ENCODE measurements at places on chromosomes 11 and 22.

DNA sequence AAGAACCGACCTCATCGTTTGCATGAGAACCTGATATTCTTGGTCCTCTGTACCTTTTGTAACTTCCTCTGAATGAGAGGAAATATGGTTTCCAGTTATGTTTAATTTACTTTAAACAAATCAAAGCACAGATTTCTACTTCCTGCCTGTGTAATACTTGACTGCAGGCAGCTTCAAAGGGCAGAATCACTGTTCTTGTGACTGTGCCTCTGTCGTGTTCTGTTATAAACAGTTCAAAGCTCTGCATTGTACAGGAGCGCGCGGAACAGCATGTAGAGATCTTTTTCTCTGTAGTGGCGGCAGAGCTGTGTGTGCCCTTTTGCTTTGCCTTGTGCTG, 73.2 kb upstream of the CLDN5 start:
- DNase-seq, result no peak

DNA sequence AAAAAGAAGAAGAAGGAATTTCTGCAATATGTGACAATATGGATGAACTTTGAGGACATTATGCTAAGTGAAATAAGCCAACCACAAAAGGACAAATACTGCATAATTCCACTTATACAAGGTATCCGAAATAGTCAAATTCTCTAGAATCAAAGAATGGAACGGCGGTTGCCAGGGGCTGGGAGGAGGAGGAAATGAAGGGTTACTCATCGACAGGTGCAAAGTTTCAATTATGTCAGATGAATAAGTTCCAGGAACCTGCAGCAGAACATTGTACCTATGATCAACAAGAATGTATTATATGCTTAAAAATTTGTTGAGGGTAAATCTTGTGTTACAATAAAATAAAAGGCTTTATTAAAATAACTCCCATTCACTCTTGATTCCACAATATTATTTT, 49.0 kb downstream of the SC5D start:
- DNase-seq, result no peak

- DNase-seq, result no peak
These were observed 1075.9 kb downstream of the BRD1 start for GRCh38 chr22:48751539-48752437.

DNA sequence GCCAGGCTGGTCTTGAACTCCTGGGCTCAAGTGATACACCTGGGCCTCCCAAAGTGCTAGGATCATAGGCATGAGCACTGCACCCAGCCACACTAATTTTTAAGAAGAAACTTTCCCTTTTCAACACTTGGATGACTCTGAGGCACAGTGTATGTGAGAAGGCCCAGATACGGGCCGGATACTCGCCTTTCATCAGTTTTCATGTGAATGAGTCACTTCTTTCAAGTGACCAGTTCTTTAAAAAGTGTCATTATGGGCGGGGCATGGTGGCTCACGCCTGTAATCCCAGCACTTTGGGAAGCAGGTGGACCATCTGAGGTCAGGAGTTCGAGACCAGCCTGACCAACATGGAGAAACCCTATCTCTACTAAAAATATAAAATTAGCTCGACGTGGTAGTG, 120.8 kb downstream of the CTTN start:
- DNase-seq, result no peak

DNA sequence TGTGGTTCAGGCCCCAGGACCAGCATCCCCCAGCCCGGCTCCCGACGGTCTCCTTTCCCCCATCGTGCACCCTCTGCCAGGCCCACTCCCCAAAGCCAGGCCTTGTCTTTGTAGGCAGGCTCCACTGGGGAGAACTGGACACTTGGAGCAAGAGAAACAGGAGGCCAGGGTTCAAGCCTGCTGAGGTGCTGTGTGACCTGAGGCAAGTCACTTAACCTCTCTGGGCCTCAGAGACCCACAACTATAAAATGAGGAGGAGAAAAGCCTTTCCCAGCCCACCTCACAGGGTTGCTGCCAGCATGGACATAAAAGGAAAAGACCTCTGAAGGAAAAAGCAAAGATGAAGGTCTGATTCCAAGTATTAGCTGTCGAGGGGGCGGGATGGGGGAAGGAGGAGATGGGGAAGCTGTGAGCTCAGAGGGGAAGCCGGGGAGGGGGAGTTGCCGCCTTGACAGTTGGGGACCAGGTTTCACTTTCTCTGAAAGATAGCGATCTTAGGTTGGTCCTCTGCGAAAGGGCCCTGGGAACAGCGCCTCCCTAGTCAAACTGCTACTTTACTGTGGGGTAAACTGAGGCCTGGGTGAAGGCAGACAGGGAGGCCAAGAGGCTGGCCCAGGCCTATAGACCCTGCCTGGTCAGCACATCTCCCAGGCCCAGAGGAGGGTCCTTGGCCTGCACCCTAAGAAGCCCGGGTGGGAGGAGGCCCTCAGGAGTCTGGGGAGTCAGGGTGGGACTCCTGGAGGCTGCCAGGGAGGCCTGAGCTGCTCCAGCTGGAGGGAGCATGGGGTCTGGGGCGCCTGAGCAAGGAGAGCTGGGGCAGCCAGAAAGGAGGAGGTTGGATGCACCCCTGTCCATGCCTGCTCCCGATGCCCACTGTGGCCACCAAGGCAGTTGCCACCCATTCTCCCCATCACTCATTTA, 991 bp upstream of the OSM start:
- no peak for DNase-seq

DNA sequence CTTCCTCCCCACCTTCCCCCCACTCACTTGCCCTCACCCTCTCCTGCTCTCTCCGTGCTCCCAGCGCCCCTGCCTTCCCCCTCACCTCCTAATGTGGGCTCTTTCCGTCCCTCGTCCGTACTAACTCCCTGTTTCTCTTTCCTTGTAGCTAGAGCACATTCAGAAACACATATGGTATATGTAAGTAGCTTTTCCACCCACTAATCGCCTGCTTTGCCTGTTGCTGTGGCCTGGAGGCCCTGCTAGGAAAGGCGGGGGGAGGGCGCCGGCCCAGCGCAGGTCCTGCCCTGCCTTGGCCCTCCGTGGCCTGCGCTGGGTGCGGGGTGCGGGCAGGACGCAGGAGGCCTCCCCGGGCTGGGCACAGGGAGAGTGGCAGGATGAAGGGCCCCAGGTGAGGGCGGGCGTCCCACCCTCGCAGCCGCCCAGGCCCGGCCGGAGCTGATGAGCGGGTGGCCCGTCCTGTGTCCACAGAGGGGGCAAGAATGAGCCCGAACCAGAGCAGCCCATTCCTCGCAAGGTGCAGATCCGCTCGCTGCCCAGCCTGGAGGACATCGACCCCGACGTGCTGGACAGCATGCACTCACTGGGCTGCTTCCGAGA, 41.7 kb downstream of the MOB2 start:
- DNase-seq, result no peak

GRCh38 chr11:6253197-6253596, 6.4 kb upstream of the CCKBR start:
- DNase-seq, result no peak

DNA sequence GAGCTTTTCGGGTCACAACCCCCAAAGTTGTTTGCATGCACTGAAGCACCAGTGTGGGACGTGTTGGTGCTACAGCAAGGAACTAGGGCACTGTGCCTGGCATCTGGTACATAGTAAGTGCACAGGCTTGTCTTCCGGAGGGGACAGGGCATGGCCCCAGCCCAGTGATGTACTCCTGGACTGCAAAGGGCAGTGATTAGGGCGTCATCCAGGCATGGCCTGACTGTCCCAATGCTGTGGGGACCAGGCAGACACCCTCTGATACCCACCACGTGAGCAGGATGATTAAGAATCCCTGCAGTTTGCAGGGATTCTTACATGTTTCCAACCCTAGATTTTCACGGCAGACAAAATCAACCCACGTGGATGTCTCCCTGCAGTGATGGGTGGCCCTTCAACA, 50.0 kb upstream of the RFPL3 start:
- no peak for DNase-seq

- no peak for DNase-seq
These were observed 6.0 kb downstream of the TMEM123 start for GRCh38 chr11:102446606-102447005.

DNA sequence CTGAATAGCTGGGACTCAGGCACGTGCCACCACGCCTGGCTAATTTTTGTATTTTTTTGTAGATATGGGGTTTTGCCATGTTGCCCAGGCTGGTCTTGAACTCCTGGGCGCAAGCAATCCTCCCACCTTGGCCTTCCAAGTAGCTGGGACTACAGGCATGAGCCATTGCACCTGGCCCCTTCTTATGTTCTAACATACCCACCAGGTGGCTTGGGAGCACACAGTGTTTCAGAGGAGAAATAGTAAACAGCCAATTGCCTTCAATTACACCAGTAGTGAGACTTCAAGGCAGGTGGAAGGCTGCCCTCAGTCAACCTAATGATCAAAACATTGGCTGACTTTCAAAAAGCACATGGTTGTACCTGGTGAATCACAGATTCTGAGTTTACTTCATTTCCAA, 167.2 kb downstream of the SWAP70 start:
- no peak for DNase-seq

- DNase-seq, result no peak
These were observed 1.2 kb upstream of the TMEM45B start for GRCh38 chr11:129814244-129815014.

GRCh38 chr11:11553573-11553972, 68.2 kb downstream of the GALNT18 start:
- no peak for DNase-seq

DNA sequence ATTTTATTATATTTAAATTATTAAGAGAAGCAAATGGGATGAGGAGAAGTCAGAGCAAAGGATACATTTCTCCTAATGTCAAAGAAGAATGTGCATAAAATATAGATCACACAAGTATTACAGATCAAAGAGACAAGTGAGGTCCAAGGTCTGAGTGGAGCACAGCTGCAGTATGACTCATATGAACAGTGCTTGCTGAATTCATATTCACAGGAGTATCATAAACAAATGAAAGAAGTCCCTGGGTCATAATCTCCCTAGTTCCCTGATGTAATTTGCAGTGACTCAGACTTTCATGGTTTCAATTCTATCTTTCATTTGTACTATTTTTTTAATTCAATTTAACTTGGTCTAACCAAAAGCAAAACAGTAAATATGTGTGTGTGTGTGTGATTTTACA, 499.0 kb upstream of the CCDC179 start:
- no peak for DNase-seq

DNA sequence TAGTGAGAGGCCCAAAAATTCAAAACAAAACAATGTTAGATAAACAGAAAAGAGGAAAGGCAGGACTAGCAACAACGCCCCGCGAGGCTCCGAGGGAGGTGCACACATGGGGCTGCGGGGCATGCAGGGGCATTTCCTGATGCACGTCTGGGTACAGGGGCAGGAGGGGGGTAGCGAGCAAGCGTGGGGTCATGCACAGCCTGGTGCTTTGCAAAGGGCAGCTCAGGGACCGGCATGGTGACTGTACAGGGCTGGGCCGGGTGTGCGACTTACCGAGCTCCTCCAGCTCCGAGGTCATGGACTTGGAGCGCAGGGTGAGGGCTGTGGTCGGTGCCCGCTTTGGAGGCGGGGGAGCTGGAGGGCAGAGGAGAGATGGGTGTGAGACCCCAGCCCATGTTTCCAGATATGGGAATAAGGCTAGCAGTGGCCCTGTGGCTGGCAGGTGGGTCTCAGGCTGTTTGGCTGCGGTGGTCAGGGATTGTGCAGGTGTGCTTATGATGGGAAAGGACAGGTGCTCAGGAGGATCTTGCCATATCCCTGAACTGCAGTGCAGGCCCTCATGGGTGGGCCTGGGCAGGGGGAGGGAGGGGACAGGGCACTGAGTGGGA, 103.7 kb downstream of the CTTN start:
- DNase-seq, result no peak

GRCh38 chr11:19163617-19164016, 38.2 kb downstream of the CSRP3 start:
- DNase-seq, result no peak

Measured in NCI-H1436 treated with DMSO at 0.1 percent for 48 hours (cell line).